NCI-H2081 treated with DMSO at 0.1 percent for 48 hours (cell line): ENCODE measurements at places on chromosomes 6 and 20.

DNA sequence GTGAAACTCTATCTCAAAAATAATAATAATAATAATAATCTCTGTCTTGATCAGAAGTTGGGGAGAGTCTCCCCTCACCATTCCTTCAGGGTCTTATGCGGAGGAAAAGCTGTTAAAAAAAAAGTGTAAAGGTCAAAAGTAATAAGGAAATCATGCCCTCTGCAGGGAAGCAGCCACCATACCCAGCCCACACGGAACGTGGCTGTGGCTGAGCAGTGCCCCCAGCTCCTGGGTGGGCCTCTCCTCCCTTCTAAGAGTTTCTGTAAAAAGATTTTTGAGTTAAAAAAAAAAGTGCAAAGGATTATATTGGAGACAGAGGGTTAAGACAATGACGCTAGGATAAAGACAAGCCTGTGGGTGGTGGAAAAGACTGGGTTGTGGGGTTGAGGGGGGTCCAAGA, 29.3 kb upstream of the ITCH start:
- no peak for DNase-seq

DNA sequence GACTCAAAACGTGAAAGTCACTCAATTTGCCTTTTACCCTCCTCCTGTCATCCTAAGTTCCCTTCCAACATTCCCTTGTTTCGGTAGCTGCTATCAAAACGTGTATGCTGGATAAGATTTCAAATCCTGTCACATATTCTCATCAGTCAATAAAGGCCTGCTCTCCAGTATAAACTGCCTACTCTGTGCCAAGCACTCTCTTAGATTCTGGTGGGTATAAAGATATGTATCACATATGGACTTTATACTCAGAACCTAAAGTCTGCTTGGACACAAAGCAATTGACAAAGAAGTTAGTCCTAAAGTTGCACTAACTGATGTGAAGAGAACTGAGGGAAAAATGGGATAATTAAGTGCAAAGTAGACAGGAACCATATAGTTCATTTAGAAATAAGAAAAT, 476.6 kb upstream of the MARCKS start:
- no peak for DNase-seq

GRCh38 chr20:44296011-44296410, 15.0 kb downstream of the FITM2 start:
- DNase-seq = no peak

DNA sequence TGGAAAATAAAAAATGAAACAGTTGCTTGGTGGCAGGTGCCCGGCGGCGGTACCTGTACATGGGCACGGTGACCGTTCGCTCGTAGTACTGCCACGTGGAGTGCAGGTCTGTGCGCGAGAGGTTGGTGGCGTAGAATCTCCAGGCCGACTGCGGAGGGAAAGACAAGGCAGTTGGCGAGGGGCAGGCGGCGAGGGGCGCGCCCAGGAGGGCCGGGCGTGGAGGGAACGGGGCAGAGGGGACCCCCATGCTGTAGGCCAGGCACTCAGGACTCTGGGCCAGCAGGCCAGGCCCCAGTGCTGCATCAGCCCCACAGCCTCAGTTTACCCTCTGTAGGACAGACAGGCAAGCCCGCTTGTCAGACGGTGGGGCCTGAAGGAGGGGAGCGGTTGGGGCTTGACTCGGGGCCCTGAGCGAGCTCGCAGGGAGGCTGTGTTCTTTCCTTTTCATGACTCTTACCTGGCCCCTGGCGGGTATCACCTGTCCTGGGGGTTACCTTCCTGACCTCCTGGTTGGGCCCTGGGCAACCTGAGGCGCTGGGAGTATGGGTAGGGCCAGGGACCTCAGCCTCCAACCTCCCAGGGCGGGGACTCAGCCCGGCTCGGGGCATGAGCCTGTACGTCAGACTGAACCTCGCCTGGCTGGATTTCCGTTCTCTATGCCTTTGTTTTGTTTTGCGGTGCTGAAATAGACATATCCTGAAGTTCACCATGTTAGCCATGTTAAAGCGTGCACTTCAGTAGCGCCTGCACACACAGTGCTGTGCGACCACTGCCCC, 38.5 kb downstream of the KCNQ2 start:
- DNase-seq = no peak

DNA sequence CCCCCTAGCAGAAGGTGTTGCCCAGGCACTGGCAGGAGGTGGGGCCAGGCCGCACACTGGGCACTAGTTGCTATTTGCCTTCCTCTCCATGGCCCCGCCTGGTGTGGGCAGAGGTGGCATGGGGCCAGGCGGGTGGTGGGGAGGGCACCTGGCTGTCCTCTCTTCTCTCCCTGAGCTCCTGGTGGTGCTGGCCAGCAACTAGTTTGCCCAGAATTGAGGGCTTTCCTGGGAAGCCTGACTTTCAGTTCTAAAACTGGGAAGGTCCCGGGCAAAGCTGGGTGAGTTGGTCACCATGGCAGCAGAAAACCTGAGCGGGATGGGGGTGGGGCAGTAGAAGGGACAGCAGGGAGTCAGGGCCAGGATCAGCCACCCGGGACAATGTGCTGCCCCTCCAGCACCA, 48.2 kb downstream of the RBM38 start:
- DNase-seq = no peak

DNA sequence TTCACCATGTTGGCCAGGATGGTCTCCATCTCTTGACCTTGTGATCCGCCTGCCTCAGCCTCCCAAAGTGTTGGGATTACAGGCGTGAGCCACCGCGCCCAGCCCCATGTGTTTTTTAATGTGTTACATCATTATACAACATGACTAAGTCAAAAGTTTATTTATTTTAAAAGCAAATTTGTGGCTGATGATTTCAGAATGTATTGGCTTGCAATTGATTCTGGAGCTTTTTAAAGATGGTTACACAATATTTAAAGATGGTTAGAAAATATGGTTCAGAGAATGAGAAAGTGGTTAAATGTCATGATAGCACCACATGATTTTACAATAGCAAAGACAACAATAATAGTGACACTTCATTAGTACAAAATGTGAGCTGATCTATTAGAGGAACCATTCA, 80.5 kb downstream of the SASH1 start:
- no peak for DNase-seq

GRCh38 chr6:16857969-16858592, 96.8 kb upstream of the ATXN1 start:
- no peak for DNase-seq

DNA sequence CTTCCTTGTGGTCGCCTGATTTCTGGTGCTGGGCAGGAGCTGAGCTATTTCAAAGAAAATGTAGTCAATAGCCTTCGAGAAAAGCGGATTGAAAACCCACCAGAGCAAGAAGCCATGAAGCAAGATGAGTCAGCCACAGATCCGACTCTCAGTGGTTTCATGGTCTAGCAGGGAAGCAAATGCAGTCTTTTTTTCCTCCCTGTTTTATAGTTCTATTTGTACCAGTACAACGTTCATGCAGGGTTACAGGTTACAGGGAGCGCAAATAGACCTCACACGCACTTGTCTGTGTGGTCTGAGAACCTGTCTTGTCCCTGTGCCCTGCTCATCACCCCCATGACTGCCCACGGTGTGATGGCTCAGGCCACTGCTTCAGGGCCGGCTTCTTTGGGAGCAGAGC, 309.8 kb upstream of the SUPT3H start:
- DNase-seq = no peak

DNA sequence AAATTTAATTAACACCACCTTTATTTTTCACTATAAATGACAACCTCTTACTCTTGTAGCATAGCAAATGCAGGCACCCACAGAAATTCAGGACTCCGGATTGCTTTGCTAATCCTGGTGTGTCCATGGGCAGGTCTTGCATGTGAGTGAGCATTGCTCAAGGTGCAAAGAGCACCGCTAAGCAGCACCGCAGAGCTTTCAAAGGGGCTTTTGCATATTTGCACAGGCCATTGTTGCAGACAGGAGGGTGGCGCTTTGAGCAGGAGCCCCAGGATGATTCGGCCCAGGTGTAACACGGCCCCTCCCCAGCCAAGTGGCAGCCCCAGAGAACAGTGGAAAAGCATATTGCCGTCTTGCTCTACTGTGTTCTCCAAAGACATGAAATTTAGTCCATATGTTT, 293.2 kb downstream of the NRN1 start:
- no peak for DNase-seq

DNA sequence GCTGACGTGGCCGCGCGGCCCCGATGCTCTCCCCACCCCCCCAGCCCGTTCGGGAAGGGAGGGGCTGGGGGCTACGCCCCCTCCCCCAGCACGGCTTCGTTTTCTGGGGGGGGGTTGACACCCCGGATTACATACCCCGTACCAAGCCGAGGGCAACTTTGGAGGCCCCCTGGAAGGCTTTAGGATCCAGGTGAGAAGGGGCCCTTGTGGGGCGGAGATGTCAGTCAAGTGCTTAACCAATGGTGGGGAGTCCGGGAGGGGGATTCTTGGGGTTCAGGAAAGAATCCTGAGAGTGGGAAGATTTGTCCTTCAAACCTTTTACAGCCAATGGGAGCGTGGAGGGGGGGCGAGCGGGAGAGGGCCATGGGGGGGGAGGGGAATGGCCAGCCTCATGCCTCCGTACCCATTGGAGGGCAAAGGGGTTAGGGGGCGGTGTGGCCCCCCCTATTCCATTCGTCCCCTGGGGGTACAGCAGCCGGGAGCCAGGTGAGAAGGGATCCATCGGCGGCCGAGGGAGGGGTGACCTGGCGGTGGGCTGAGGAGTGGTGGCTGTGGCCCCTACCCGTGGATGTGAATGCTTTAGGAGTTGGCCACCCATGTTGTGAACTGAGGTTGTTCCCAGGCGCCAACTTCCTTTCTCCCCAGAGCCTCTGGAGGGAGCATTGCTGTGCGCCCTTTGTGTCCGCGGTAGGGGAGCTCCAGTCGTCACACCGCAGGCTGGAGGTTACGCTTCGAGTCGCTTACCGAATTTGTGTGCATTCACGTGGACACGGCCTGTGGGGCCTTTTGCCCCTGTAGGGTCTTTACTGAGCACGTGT, 682 bp downstream of the BRD2 start:
- no peak for DNase-seq

DNA sequence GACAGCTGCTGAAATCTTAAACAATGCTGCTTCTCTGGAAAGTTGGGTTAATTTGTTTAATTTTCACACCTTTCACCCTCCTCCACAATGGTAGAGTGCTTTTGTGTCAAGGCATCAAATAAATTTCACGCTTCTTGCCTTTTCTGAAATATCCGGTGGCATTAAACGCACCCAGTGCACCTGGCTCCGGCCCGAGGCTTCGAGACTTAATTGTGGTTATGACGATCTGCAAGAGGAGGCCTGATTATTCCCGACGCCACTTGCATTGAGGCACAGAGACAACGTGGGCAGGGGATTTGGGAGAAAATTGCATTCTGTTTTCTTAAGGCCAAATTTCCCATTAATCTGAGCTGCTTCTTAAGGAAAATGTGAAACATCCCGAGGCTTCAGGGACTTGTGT, 152.2 kb downstream of the CDH4 start:
- DNase-seq = no peak

DNA sequence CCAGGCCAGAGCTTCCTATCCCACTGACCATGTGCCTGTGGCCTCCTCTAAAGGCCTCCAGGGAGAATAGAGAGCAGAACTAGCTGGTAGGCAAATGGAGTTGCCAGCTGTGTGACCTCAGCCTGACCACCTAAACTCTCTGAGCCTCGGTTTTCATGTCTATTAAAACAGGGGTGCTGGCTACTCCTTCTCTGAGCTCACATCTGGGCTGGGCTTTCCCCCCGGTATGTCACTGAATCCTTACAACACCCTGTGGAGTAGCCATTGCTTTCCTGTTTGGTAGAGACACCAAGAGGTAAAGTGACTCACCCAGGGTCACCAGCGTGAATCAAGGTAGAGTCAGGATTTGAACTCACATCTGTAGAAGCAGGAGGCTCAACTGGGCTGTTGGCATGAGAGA, 132.1 kb downstream of the JPH2 start:
- no peak for DNase-seq
